ENCODE measurements at places on chromosomes 2 and 18.

DNA sequence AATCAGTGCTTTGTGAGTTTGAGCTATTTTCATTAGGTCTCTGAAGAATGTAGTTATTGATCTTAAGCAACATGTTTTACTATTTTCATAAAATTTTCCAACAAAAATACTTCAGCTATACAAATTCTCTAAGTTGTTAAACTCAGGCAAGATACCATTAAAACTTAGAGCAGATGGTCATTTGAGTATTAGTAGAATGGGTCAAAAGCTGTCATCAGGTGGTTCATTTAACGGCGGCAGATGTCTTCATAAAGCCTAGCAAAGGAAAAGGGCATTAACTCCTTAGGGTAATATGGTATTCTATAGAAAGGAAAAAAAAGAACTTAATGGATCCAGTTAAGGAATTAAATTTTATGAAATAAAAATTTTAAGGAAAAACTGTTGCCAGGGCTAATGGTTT, 19.2 kb downstream of the MIB1 start:
- no peak for DNase-seq

- DNase-seq = peak; percentile 85
Measured at GRCh38 chr2:96507957-96508520, 2.9 kb upstream of the NEURL3 start.

- DNase-seq = no peak
Measured at GRCh38 chr18:22822841-22823508, 110.2 kb upstream of the RBBP8 start.

DNA sequence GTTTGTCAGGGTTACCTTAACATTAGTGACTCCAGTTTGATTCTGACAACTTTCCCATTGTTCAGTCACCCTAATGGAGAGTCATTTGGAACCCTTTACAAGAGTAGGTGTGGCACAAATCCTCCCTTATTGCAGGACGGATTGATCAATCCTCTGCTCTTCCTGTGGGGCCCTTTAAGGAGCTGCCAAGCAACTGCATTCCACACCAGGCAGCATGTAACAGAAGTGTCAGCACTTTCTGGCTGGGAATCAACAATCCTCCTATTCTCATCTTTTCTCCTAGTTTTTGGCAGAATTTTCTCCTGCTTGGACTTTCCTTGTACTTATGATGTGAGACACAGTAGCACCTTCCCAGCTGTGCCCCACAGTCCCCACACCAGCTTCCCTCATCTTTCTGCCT, 177.8 kb downstream of the ST6GAL2 start:
- no peak for DNase-seq

DNA sequence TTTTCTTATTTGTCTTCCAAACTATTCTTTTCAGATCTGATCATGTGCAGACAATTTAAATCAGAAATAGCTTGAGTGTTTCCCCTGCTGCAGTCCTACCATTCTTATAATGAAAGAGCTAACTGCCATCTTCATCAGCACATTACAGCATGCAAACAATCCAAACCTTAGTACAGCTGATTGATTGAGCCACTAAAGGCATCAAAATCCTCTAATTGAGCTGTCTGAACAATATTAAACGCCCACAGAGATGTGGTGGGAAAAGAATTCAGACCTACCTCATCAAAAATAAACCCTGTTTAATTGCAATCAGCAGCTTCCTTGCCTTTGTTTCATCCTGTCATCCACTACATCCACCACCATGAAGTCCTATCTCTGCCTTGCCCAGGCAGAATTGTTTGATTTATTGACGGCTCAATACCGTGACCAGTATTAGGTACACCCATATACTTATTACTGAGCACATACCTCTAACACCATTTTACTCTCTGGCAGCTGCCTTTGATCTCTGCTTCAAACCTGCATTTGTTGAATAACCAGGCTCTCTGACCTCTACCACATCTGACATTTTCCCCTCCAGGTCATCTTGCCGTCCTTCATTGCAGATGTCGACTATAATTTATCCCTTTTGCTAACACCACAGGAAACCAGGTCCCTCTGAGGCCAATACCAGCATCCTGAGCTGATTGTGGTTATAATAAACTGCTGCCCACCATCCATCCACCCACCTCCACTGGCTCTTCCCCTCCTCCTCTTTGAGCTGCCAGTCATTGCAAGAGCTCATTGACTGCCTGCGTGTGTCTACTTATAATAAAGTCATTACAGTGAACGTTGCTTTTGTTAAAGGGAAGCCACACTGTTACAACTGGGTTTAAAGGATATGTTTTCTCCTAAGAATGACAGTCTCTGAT, 78.5 kb downstream of the RBM43 start:
- DNase-seq = no peak

GRCh38 chr2:36459725-36460137, 104.2 kb downstream of the CRIM1 start:
- no peak for DNase-seq

- no peak for DNase-seq
Measured at GRCh38 chr2:105490204-105490603, 91.4 kb upstream of the FHL2 start.

- no peak for DNase-seq
Measured at GRCh38 chr2:39000552-39000951, 110.9 kb downstream of the ARHGEF33 start.

- no peak for DNase-seq
Measured at GRCh38 chr2:112204411-112204810, 50.4 kb downstream of the ZC3H8 start.

- DNase-seq = no peak
Measured at GRCh38 chr2:9547262-9547991, 8.2 kb downstream of the ADAM17 start.

- DNase-seq = no peak
Measured at GRCh38 chr2:108129636-108130035, 110.1 kb upstream of the SULT1C3 start.

DNA sequence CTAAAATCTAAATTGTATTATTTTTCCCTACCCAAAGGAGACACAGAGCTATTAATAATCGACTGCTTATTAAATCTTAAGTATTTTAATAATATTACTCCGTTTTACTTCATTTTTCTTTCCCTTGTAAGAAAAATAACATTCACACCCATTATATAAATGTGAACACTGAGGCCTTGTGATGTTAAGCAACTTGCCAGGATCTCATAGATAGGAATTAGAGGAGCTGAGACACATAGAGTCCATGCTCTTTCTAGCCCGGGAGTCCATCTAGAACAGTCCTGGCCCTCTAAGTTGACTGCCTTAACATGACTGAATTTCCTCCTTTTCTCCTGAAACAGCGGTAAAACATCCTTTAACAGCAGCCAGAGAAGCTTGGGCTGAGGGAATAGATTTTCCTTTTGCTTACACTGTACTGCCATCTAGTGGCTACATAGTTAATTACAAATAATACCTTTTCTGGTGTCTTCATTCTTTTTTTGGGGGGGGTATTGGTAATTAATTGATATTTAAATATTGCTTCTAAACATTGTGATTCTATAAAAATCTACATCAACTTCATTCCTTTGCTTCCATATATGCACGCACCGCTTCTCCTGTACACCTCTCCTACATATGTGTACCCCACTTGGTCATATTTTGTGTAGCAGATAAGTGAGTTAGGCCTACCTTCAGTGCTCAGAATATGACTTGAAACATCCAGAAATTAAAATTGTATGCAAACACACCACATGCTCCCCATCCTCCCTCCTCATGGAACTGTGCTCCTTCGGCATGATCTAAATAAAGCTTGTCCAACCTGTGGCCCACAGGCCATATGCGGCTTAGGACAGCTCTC, 125.8 kb upstream of the HNMT start:
- no peak for DNase-seq

GRCh38 chr2:3005859-3006501, 371.6 kb downstream of the EIPR1 start:
- no peak for DNase-seq

DNA sequence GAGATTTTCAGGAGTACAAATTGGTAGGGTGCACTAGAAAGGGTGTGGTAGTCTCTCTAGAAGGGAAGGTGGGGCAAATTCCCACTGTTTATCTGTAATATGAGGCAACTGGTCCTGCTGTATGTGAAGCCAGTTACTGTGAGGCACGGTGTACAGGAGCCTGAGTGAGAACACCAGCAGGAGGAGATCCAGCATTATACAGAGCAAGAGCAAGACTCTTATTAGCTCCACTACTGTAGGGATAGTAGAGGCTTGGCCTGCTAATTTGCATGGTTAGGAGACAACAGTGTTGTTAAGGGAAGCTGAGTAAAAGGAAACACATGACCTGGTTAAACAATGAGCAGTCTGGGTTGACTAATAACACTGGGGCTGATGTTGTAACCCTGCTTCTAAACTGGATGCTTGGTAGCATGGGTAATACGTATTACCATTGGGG, 76.3 kb upstream of the WDSUB1 start:
- no peak for DNase-seq

DNA sequence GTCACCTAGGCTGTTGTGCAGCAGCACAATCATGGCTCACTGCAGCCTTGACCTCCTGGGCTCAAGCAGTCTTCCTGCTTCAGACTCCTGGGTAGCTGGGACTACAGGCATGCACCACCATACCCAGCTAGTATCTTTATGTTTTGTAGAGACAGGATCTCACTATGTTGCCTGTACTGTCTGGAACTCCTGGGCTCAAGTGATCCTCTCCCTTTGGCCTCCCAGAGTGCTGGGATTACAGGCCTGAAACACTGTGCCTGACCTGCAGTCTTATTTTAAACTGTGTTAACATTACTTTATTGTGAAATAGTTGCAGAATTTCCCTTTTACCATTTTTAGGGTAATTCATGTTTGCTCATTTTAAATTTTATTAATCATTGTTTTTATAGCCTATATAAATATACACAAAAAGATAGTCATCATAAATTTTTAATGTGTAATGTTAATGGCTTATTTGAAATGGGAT, 24.6 kb downstream of the EML4 start:
- DNase-seq = no peak

All from CD4-positive, alpha-beta T cell treated with Interleukin-1 beta for 1 hour (primary cell).